Cardiac muscle cell (in vitro differentiated cells and primary cell): ENCODE measurements at places on chromosomes 6 and 20. TPM values are rescaled to one million over a fixed set of nuclear protein-coding genes. Genes with fewer than 3 reads are reported as not detected.

DNA sequence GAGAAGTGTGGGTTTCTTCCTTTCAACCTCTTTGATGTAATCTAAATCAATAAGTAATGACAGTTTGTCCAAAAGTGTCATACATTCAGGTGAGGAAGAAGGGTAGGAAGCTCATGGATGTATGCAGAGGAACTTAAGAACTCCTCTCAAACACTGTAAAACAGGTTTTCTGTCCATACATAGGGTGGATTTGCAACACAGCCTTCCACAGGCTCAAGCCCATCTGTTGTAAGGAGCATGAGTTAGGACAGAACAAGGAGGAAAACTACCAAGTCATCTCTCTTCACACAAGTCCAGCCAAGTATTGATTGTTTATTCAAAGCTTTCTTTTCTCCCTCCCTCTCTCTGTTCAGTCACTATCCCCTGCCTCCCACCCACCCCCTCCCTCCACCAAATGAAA, 49.0 kb upstream of the CDYL start:
- no peak for DNase-seq

DNA sequence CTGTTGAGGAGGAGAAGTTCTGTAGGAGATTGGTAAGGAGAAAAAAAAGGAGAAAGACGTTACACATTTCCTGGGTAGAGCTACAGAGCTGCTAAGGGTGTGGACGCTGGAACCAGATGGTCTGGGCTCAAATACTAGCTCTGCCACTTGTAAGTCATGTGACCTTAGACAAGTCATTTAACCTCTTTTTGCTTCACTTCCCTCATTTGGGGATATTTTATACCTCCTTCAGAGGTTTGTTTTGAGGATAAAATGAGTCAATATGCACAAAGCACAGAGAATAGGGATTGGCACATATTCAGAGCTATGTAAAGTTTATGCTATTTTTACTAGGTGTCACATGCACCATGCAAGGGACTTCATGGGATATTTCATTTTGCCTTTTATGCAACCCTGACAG, 708.8 kb downstream of the DHX35 start:
- DNase-seq: no peak

MROH8 gene
- 12.1 and 13.3 TPM in 2 replicates for polyA plus RNA-seq

CGAS gene
- not detected in 2 replicates for polyA plus RNA-seq

- peak; percentile 42 for DNase-seq
Measured at GRCh38 chr20:53736122-53736756, 142.6 kb upstream of the ZNF217 start.

GHRH gene
- 0.34 TPM in 1 of 2 replicates, not detected in the other for polyA plus RNA-seq
